Fibroblast of skin of left quadriceps (primary cell): ENCODE measurements at places on chromosomes 3 and 15.
A peak's percentile ranks its signal among the peaks of the same experiment; 100 is the strongest.

DNA sequence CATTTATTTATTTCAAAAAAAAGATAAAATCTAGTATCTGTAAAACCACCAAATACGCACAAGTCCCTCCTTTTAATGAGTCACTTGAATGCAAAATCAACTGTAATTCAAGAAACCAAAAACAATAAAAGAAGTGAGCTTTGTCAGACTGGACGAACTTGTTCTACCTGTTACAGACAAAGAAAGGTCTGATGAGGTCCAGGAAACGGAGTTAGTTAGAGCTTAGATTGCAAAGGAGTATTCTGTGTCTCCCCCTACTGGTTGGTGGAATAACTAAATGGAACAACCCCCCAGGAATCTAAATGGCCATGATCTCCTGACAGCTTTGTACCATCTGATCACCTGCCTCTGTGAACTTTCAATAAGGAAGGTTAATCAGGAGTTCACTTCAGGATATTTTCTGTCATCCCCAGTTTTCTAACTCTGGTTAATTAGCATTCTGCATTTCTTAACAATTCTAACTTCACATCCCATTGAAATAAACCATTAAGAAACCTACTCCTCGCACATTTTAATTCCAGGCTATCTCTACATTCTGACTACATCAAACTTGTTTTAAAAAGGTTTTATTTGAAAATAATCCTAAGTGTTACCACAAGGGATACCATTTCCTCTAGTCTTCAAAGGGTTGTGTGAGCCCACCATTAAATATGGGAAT lies 333.0 kb upstream of the SATB1 start:
- peak; percentile 1 for DNase-seq

DNA sequence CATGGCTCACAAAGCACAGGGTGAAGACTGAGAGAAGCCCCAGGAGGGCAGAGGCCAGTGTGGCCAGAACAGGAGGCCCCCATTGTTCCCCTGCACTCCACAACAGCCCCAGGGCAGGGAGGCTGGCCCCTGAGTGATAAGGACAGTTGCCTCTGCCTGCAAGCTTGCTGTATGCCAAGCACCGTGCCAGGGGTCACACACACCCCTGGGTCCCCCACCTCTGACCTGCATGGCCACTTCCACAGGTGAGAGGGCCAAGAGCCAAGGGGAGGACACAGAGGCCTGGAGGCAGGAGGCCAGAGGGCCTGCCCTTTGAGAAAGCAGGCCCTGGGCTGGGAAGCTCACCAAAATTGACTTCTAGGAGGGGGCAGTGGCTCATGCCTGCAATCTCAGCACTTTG lies 23.7 kb downstream of the ATRIP start:
- no peak for DNase-seq

GRCh38 chr3:179373938-179374337 lies 26.4 kb downstream of the MFN1 start:
- no peak for DNase-seq

DNA sequence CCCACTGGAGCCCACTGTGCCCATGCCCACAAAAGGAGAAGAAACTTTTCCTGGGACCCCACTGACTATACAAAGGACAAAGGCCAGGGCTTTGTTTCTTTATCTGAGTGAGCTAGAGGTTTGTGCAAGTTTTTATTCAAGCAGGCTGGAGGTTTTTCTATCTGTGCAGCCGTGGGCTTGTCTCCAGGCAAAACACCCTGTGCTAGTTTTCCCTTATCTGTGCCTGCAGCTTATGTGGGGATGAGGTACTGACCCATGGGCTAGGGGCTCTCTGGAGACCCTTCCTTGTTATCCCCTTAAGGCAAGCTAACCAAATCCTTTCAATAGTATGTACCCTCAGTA lies 545.5 kb downstream of the ZPLD1 start:
- no peak for DNase-seq

GRCh38 chr3:24741506-24741905 lies 246.9 kb upstream of the THRB start:
- DNase-seq, result no peak

DNA sequence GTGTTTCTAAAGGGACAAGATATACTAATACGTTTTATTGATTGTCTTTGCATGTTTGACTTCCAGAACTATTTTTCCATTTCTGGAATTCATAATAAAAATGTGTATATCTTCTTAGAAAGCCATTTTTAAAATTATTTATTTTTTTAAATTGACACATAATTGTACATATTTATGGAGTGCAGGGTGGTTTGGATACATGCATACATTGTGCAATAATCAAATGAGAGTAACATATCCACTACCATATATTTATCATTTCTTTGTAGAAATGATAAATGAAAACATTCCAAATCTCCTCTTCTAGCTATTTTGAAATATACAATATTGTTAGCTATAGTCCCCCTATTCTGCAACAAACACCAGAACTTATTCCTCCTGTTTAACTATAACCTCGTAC lies 156.5 kb upstream of the ABI3BP start:
- DNase-seq, result no peak

GRCh38 chr3:88542916-88543315 lies 393.2 kb downstream of the C3orf38 start:
- DNase-seq, result no peak

DNA sequence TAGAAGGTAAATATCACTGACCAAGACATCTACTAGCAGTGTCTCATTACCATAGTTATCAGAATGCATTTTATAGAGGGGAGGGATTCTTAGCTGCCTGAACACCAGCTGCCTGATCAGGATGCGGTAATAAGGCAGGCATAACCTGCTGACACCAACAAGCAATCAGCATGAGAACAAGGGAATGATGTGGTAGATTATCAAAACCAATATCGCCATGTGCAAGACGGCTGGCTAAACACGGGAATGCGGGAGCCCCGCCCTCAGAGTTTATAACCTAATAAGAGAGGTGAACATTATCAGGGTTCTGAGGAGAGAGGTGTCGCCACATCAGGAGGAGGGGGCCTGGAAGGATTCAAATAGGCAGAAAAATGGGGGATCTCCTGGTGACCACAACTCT lies 20.5 kb downstream of the B4GALT4 start:
- no peak for DNase-seq

DNA sequence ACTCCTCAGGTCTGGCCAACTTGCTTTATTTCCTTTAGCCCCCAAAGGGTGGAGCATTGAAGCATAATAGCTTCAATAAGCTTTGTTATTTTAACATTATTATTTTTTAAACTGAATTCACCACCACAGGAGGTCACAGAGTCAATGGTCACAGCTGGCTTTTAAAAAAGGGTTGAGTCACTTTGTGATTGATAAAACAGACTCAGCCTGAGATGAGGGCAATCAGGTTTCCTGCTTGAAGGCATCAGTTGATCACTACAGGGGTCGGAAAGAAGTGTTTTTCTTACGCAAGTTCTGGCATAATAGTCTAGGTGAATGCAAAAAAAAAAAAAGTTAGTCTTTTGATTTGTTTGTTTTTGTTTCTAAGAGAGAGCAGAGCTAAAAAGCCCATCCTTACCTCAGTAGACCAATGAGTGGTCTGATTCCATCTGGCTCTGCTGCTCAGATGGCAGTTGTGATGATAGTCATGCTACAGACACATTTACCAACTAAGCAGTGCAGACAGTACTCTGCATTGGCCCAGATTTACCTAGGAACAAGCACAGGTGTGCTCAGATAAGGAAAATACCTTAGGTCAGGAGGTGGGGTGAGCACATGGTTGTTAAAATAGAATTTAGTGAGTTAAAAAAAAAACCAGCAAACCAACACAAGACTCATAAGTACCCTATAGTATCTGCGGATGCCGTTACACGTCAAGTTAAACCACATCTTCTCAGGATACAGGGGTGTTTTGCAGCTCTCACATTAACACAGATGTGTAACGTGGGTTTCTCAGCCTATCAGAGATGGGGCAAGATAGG lies 22.6 kb downstream of the ZNF80 start:
- DNase-seq, result no peak

DNA sequence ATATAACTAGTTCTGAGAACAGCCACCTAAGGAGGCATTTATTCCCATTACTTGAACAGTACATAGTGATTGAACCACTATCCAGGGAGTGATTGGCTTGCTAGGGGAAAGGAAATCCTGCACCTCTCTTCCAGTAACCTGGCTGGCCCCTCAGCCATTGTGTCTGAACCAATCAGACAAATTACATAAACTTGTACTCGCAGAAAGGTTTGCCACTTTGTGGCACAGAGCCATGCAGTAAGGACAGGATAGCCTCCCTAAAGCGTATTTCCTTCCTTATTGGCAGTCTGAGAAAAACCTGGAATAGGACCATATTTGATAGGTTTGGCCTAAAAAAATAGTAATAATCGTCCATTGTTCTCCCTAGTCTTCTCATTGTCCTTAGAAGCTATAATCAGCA lies 19.0 kb downstream of the CMSS1 start:
- DNase-seq, result no peak
